ENCODE measurements at places on chromosomes 4 and X. TPM values are rescaled to one million over a fixed set of nuclear protein-coding genes. Genes with fewer than 3 reads are reported as not detected.

USP27X gene
- 1.8 TPM for total RNA-seq

TMEM156 gene
- not detected for total RNA-seq

CT47B1 gene
- not detected for total RNA-seq

AKAP14 gene
- not detected for total RNA-seq
